Left ventricle myocardium inferior (tissue), 1 donor: ENCODE measurements at places on chromosomes 5 and 9.

GRCh38 chr5:14457476-14457875, 124.1 kb upstream of the OTULINL start:
- DNase-seq, result no peak

GRCh38 chr5:146878476-146879172, at the start of gene PPP2R2B:
Gene PPP2R2B (minus strand): TSS chr5:146878757.
- DNase-seq, result peak; percentile 20

DNA sequence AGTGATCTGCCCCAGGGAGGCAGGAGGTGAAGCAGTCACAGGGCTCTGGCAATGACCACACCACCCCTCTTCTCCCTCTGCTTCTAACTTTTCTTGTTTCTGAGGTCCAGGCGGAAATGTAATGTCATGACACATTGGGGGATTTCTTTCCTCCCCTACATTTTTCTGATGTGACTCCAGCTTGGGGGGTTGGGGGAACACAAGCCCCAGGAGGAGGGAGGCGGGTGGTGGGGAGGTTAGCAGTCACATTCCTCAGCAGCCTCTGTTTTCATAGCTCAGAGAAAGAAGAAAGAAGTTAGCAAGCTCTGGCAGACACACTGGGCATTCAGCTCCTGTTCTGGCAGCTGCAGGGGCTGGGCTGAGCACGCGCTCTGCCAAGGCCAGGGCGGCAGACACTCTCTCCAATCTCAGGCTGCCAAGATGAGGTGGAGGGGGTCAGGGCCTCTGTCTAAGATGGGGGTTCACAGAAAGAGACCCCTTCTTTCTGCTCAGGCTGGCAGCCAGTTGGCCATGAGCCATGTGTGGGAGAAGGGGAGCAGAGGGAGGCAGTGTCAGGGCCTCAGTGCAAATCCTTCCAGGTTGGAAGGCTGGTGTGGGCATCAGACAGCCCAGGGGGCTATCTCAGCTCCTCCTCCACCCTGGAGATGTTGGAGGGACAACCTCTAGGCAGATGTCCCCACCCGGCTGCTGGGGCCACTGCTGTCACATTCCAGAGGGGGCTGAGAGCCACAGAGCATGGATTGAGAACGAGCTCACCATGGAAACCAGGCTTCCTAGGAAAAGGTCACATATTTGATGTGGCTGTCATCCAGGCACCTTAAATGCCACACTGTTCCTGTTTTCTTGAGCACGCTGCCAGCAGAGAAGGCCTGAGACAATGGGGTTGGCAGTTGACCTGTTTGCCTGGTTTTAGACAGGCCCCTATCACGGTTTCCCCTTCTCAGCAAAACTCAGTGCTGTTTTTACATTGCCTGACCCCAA, 20.1 kb upstream of the PFDN1 start:
- peak; percentile 34 for DNase-seq

- no peak for DNase-seq
Observed at GRCh38 chr9:88828018-88828417, 163.2 kb upstream of the S1PR3 start.

DNA sequence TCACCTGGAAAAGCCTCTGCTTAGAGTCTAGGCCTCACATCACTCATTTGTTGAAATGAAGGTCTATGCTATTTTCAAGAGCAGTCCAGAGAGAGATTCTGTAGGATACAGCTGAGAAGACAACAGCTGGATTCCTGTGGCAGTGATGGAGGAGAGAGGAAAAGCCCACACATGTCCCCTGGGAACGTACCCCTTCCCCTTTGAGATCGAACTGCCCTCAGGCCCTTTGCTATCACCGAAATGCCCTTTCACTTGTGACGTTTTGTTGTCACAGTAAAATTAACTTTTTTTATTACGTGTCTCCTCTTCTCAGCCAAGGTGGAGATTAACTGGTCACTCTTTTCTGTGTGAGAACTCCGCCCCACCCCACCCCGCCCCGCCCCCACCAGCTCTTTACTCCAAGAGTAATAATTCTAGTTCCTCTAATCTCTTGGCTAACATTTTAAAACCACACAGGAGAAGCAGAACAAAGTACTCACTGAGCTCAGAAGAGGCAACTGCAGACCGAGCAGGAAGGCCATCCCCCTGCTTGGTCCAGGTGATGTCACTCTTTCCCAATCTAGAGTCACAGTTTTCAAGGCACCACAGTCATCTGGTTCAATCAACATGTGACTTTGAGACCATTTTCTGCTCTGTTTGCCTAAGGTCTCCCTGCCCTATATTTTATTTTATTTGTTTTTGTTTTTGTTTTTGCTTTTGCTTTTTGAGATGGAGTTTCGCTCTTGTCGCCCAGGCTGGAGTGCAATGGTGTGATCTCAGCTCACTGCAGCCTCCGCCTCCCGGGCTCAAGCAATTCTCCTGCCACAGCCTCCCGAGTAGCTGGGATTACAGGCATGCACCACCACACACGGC, 105.6 kb downstream of the SUSD1 start:
- DNase-seq, result no peak

- DNase-seq, result no peak
Observed at GRCh38 chr9:117462861-117463260, 48.0 kb upstream of the ASTN2 start.

GRCh38 chr9:133499132-133499891, 20.4 kb upstream of the SLC2A6 start:
- peak; percentile 47 for DNase-seq

DNA sequence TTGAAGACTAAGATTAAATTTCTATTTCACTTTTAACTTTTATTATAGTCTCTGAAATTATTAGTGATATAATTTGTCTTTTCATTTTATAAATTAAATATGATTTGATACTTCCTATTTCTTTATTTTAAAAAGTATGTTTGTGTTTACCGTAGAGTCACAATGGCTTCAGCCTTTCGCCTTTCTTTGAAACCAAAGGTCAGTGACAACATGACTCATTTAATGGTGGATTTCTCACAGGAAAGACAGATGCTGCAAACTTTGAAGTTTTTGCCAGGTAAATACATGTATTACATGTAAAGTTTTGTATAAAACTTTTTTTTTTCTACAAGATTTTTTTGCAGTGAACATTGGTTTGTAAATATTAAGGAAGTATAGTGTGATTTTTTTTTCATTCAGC, 36.4 kb downstream of the FSD1L start:
- DNase-seq, result no peak

DNA sequence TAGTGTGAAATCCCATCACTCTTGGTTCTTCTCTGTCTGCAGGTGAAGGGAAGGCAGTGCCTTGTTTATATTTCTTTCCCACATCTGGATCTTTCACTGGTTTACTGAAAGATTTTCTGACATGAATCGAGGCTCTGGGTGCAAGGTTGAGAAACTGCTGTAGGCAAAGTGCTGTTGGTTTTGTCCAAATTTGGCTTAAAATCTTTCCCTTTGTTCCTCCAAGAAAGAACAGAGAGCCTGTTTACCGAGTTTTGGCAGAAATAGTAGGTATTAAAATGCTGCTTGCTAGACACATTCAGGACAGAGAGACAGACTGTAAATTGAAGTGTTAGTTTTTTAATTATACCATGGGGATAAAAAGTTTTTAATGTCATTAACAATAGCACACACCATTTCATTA, 21.5 kb downstream of the SKP2 start:
- no peak for DNase-seq
